ENCODE measurements at places on chromosomes 7 and 10.

GRCh38 chr10:74103560-74104258 lies 46.9 kb downstream of the AP3M1 start:
- DNase-seq: no peak

- no peak for DNase-seq
Observed at GRCh38 chr7:26182283-26182682, 18.3 kb downstream of the HNRNPA2B1 start.

DNA sequence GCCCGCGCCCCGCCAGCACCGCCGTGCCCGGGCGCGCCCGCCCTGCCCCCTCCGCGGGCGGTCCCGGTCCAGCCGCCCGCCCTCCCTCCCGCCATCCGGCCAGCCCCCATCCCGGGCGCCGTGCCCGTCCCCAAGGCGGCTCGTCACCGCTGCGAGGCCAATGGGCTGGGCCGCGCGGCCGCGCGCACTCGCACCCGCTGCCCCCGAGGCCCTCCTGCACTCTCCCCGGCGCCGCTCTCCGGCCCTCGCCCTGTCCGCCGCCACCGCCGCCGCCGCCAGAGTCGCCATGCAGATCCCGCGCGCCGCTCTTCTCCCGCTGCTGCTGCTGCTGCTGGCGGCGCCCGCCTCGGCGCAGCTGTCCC lies at the start of gene HTRA1:
HTRA1 (plus strand) TSS at position 187 of the 362 bp plus-strand sequence; CDS start at position 287, 100 bp downstream.
- no peak for DNase-seq

GRCh38 chr7:69738396-69738951 lies 140.2 kb downstream of the AUTS2 start:
- no peak for DNase-seq

GRCh38 chr7:51101111-51101757 lies 215.4 kb downstream of the COBL start:
- DNase-seq: no peak

DNA sequence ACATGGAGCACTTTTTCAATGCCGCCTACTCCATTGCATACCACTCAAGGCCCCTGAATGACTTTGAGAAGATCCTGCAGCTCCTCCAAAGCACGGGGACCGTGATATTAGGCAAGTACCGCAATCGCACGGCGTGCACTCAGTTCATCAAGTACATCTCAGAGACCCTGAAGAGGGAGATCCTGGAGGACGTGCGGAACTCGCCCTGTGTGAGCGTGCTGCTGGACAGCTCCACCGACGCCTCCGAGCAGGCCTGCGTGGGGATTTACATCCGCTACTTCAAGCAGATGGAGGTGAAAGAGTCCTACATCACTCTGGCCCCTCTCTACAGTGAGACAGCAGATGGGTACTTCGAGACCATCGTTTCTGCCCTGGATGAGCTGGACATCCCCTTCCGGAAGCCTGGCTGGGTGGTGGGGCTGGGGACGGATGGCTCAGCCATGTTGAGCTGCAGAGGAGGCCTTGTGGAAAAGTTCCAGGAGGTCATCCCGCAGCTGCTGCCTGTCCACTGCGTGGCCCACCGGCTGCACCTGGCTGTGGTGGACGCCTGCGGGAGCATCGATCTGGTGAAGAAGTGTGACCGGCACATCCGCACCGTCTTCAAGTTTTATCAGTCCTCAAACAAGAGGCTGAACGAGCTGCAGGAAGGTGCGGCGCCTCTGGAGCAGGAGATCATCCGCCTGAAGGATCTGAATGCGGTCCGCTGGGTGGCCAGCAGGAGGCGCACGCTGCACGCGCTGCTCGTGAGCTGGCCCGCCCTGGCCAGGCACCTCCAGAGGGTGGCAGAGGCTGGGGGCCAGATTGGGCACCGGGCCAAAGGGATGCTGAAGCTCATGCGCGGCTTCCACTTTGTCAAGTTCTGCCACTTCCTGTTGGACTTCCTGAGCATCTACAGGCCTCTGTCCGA lies 12.7 kb upstream of the ATP6V0E2 start:
- no peak for DNase-seq

- no peak for DNase-seq
Observed at GRCh38 chr7:45515346-45515745, 58.8 kb upstream of the ADCY1 start.

- DNase-seq: no peak
Observed at GRCh38 chr7:664997-665735, 61.3 kb upstream of the DNAAF5 start.

GRCh38 chr7:131029002-131029401 lies 295.0 kb upstream of the KLF14 start:
- DNase-seq: no peak

GRCh38 chr10:72598769-72599701 lies 26.8 kb downstream of the MICU1 start:
- DNase-seq: no peak

GRCh38 chr10:75019370-75019769 lies 92.1 kb upstream of the SAMD8 start:
- DNase-seq: no peak

GRCh38 chr7:75920431-75921161 lies 5.6 kb downstream of the POR start:
- no peak for DNase-seq

GRCh38 chr10:95458871-95459270 lies 102.3 kb downstream of the SORBS1 start:
- no peak for DNase-seq

- DNase-seq: peak; percentile 66
Observed at GRCh38 chr10:87700031-87700796, 40.5 kb downstream of the PAPSS2 start.

All from foreskin keratinocyte (primary cell).